Stimulated activated CD8-positive, alpha-beta memory T cell treated with anti-CD3 and anti-CD28 coated beads, Interleukin-4, amount 100 ng/mL, for 24 hours (primary cell): ENCODE measurements at places on chromosomes 4 and X.

DNA sequence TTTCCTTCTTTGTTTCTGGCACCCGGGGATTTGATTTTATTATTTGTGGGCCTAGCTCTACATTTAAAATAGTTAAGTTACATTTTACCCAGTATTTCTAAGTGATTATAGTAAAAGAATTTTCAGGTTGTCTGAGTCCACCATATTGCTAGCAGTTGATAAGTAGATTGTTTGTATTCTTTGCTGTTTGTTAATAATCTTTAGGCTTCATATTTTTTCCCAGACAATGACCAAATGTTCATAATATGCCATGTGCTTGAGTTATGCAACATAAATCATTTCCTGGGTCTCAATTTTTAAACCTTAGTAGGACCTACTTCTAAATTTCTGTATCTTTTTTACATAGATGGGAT, 127.3 kb downstream of the PHKA2 start:
- DNase-seq: no peak

- DNase-seq: no peak
These were observed 190.7 kb upstream of the MID1 start for GRCh38 chrX:10811111-10811510.

GRCh38 chr4:74848774-74849173, 54.5 kb upstream of the BTC start:
- no peak for DNase-seq

DNA sequence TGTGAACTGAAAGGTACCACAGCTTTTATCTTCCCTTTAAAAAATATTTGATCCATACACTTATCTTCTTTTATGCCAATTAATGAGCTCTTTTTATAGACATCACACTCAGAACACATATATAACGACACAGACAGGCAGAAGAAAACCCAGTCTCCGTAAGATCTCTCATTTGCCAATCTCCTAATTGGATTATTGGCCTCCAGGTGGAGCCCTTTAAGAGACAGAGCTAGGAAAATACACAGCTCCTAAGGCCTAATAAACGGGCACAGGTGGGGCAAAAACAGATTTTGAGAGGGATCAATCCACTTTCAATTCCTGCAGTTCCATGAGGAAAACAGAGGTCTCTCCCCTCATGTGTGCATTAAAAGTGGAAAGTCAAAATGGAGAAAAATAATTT, 1495.4 kb downstream of the RPA4 start:
- DNase-seq: no peak

GRCh38 chrX:141176586-141177451, at the start of gene LDOC1:
Gene LDOC1, minus strand, starts transcription at chrX:141177129. Its CDS starts 108 bp downstream, at chrX:141177021.
- DNase-seq: peak; percentile 60

DNA sequence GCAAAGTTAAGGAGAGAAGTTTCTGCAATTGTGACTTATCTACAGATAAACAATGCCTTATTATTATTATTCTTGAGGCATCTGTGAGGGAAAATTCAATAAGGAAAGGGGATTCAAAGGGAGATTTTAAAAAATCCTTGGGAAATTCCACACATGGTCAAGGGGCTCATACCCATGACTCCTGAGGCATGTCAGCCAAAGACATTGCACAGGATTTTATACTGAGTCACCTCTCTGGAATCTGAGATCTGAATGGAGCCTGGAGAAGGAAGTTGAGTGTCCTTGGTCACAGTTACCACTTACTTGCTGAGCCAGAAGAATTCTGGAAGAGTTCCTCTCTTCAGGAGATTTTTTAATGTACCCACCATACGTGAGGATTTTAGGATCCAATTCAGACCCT, 14.4 kb upstream of the CXCL8 start:
- DNase-seq: no peak

DNA sequence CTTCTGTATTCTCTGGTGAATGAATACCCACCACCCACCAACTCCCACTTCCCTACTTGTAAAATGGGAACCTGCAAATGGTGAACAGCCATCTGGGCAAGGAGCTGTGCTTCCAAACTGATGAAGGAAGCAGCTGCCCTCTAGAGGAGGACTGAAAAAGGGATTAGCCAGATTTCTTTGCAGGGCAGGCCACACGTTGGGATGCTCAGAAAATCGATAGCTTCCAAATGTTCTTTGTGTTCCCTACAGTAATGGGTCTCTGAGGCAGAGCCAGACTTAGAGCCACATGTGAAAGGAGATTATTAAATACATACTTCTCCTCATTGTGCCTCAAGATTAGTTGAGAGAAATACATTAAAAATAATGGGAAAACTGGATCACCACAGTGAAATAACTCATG, 39.3 kb upstream of the LPAR4 start:
- no peak for DNase-seq

GRCh38 chr4:116489739-116490138, 595.6 kb downstream of the TRAM1L1 start:
- no peak for DNase-seq

GRCh38 chr4:114040319-114041116, 61.1 kb upstream of the ARSJ start:
- DNase-seq: no peak

DNA sequence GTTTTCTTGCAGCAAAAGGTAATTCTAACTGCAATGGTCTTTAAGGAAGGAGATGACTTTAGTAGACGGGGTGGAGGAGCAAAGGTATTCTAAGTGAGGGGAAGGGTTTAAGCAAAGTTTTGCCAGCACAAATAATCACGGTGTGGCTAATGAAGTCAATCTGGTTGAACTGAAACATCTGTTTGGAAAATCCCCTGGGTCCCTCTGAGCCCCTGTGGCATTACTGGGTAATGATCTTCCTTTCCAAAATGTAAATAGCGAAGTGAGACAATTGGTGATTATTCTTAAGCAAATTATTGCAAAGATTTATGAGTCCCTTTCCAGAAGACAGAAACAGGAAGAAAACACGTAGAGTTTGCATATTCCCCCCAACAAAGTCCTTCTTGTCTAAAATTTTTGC, 47.2 kb downstream of the FGFBP1 start:
- DNase-seq: no peak

DNA sequence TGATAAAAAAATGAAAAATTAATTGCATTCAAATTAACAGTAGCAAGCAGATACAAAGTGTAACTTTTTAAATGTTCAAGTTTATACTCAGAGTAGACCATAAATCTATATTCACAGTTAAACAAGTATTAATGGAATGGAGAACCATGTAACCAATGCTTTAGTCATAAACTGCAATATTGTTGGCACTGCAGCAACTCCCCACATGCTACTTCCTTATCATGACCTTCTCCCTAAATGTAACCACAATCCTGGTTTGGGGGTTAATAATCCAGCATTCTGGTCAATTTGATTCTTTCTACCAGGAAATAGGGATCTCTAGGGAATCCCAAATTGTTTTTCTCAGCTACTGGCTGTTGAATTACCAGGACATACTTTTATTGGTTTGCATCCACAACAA, 223.9 kb upstream of the DCAF8L1 start:
- DNase-seq: no peak

DNA sequence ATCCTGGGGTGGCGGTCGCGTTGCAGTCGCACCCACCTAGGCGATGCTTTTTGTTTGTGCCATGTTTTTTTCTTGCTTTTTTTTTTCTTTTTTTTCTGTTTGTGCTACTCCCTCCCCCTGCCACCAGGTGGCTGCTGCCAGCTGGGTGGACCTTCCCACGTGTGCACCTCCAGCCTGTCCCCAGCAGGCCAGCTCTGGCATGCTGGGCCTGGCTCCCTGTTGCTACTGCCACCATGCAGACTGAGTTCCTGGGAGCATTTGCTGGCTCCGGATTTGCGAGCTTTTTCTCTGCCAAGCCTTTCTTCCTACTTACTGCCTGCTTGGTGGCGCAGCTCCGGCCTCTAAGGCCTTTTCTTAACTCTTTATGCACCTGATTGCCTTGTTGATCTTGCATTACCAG, 161.2 kb upstream of the WDFY3 start:
- DNase-seq: no peak

GRCh38 chrX:16137416-16138107, 14.2 kb downstream of the GRPR start:
- DNase-seq: no peak

- DNase-seq: no peak
These were observed 186.6 kb downstream of the SOX3 start for GRCh38 chrX:140318296-140318695.

- no peak for DNase-seq
These were observed 349.3 kb upstream of the KLF3 start for GRCh38 chr4:38314663-38315062.

DNA sequence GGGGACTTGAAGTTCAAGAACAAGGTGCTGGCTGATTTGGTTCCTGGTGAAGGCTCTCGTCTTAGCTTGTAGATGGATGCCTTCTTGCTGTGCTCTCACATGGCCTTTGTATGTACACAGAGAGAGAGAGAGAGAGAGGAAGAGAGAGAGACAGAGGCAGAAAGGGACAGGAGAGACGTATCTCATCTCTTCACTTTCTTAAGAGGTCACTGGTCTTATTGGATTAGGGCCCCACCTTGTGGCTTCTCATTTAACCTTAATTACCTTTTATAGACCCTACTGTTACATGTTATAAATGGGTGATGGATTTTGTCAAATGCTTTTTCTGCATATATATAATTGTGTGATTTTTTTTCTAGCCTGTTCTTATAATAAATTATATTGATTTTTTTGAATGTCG, 1444.2 kb downstream of the ADGRL3 start:
- DNase-seq: no peak

GRCh38 chr4:2291705-2292645, 30.1 kb upstream of the MXD4 start:
- no peak for DNase-seq

GRCh38 chrX:153874366-153875125, 11.4 kb downstream of the L1CAM start:
- no peak for DNase-seq

DNA sequence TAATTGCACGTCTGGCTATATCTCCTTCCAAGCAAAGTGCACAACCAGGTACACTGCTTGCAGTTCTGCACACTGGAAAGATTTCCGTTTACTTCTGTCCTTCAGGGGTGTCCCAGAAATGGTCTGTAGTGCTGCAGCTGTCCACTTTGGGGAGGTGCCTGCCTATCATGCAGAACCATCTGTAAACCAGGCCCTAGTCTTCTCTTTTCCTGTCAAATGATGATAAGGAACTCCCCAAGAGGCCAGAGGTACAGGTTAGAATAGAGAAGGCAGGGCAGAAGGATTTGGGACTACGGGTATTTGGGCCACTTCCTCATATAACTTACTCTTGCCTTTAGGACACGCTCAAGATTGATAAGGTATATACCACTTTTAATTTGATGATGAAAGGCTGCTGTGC, 746.9 kb downstream of the FAT4 start:
- no peak for DNase-seq

GRCh38 chr4:185573651-185574199, 38.4 kb upstream of the PDLIM3 start:
- DNase-seq: no peak

- DNase-seq: no peak
These were observed 3.9 kb upstream of the TMPRSS11B start for GRCh38 chr4:68249434-68249833.

DNA sequence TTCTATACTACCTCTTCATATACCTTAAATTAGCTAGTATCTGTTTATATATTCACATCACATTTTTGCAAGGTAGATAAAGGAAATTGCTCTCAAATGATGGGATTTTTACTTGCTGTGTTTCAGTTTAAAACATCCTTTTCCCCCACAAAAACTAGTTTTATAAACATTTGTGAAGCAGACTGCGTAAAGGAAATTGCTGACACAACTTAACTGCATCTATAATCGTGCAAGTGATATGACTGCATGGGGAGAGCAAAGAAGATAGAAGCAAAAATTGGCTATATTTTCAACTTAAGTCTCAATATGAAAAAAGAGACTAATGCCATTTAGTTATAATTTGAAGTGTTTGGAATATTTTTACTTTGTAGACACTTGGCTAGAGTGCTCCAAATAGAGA, 385.2 kb downstream of the C4orf33 start:
- no peak for DNase-seq

- peak; percentile 24 for DNase-seq
These were observed 519.5 kb downstream of the BCOR start for GRCh38 chrX:39577985-39578869.

DNA sequence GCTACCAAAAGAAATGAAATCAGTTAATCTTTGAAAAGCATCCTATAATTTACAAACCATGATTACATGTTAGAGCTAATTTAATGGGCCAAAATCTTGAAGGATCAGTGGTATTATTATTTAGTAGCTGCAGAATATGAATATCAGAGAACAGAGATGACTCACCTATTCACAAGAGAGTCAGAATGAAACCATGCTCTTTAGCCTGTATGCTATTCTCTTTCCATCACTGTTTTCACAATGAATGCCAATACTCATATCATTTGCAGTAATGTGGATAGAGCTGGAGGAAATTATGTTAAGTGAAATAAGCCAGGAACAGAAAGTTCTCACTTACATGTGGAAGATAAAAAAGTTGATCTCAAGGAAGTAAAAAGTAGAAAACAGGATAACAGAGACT, 414.1 kb downstream of the CENPC start:
- no peak for DNase-seq

GRCh38 chrX:46587158-46587557, 13.6 kb downstream of the CHST7 start:
- no peak for DNase-seq

- DNase-seq: no peak
These were observed 34.7 kb downstream of the DLG3 start for GRCh38 chrX:70479247-70479921.

DNA sequence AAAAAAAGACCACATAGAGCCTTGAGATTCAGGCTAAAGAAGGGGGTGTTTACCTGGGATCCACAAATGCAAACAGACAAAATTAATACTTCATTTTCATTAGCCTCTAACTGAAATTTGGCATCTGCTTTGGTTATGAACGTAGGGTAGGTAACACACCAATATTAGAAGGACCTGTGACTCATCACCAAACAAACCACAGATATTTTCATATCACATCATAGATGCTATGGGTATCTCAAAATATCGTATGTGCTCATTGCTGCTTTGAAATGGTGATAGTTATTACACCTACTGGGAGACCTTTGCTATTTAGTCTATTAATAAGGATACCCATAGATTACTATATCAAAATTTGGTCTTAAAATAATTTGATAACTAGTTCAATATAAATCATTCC, 180.6 kb upstream of the MAP3K15 start:
- no peak for DNase-seq

GRCh38 chrX:153668423-153669173, 5.0 kb downstream of the PNCK start:
- no peak for DNase-seq

- no peak for DNase-seq
These were observed 1.1 kb downstream of the AFF2 start for GRCh38 chrX:148501386-148502066.

- DNase-seq: no peak
These were observed 122.4 kb downstream of the BCOR start for GRCh38 chrX:39975101-39975925.
